Left lobe of liver (tissue), 2 donors: ENCODE measurements at places on chromosomes 4 and X. TPM values are rescaled to one million over a fixed set of nuclear protein-coding genes. Genes with fewer than 3 reads are reported as not detected.

Gene GPR50
- not detected for total RNA-seq

GRCh38 chr4:47271291-47271690 is 192.2 kb downstream of the COMMD8 start:
- DNase-seq = no peak

- DNase-seq = no peak
Measured at GRCh38 chr4:3355266-3355748, 62.5 kb downstream of the RGS12 start.

- no peak for DNase-seq
Measured at GRCh38 chr4:176575141-176575730, 217.5 kb downstream of the VEGFC start.

- no peak for DNase-seq
Measured at GRCh38 chr4:151518359-151518758, 109.4 kb downstream of the FHIP1A start.

DNA sequence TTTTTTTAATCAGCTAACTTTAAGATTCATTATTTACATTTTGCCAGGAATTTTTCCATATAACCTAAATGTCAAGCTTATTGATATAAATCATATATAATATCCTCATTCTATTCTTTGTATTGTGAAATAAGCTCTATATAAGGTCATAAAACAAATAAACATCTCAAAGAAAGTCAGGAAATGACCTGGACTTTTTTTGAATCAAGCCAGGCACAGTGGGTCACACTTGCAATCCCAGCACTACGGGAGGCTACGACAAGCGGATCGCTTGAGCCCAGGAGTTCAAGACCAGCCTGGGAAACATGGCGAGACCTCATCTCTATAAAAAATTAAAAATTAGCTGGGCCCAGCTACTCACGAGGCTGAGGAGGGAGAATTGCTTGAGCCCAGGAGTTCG is 88.9 kb downstream of the RBM47 start:
- DNase-seq = no peak

Gene TMPRSS11D
- total RNA-seq = not detected

DNA sequence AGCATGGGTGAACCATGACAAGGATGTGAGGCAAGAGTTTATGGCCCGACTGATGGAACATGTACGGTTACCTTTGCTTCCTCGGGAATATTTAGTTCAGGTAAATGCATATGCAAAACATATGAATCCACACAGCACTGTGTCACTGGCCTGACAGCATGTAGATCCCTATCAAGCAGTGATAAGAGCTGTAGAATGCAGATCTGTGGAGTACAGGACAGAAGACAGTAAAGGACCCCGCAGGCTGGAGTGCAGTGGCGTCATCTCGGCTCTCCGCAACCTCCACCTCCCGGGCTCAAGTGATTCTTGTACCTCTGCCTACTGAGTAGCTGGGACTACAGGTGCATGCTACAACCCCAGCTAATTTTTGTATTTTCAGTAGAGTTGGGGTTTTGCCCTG is 29.8 kb upstream of the MSMO1 start:
- no peak for DNase-seq

- peak; percentile 61 for DNase-seq
Measured at GRCh38 chrX:18674417-18674787, 2.5 kb upstream of the RS1 start.

- DNase-seq = no peak
Measured at GRCh38 chr4:94165256-94165655, 42.4 kb upstream of the SMARCAD1 start.

DNA sequence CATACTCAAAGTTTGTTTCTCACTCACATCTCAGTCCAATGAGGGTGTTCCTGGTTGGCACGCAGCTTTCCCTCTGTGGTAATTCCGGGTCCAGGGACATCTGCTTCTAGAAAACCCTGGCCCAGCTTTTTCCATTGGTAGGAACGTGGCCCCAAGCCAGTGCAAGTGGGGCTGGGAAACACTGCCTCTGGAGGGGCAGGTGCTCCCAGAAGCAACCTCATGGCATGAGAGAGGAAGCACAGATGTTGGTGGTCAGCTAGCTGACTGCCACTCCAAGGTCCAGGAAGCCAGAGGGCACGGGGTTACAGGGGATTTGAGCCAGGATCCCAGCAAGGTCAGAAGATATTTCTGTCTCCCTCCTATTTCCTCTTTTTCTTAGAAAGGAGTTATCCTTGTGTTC is 47.5 kb downstream of the DCTD start:
- DNase-seq = no peak
